Effector CD4-positive, alpha-beta T cell (primary cell): ENCODE measurements at places on chromosomes 12 and 14.

- no peak for DNase-seq
These were observed 527.7 kb downstream of the FUT8 start for GRCh38 chr14:65940056-65940735.

- DNase-seq, result no peak
These were observed 102.9 kb downstream of the PPM1H start for GRCh38 chr12:62832027-62832426.

DNA sequence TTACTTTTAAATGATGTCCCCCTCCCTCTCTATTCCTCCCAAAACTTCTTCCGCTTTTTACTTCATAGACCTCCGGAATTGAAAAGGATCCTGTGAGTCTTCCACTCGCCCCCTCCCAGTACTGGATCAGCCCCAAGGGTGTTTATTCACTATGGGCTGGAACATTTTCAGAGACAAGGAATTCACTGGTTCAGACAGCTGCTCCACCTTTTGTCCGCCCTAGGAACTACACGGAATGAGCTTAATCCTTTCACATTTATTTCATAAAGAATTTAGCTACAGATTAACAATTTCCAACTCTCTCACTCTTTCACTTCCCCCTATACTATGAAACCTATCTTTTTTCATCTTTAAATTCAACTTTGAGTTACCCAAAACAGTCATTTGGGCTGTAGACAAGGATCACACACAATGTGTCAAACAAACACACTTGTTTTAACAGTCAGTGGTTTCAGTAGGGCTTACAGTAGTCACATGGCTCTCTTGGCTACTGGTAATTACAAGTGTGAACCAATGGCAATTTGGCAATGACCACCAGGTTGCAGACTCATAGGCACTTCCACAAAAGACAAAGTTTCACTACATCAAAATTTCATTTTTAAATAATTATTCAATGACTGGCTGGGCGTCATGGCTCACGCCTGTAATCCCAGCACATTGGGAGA, 20.6 kb downstream of the CNIH1 start:
- no peak for DNase-seq

GRCh38 chr14:42664190-42664589, 1057.5 kb downstream of the LRFN5 start:
- DNase-seq, result no peak

- no peak for DNase-seq
These were observed 71.3 kb downstream of the CHGA start for GRCh38 chr14:92994131-92994676.

- no peak for DNase-seq
These were observed 2.7 kb upstream of the KRT6B start for GRCh38 chr12:52454411-52455201.

GRCh38 chr12:43891856-43892574, 56.1 kb downstream of the TMEM117 start:
- DNase-seq, result no peak
